ENCODE measurements at places on chromosomes 3 and 15.

DNA sequence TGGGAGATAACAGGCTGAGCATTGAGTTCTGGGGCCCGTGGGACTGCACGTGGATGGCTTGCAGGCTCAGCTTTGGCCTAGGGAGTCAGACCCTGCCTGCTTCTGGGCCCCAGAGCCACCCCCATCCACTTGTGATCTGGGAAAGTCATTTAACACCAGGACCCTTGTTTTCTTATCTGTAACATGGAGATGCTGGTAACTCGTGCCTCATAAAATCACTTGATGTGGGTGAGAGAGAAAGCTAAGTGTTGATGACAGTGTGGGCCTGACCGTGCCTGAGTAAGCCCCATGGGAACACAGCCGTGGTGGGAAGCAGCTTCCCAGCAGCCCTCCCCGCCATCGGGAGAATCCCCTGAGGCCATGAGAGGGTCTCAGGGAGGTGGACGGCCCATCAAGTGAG, 378.1 kb downstream of the GABRB3 start:
- DNase-seq, result no peak
- no peak overlapping the region for H3K4me3 ChIP-seq
- H3K27me3 ChIP-seq, result no peaks in the 10 kb centered on the region
- no peak overlapping the region for H3K27ac ChIP-seq

- no peaks in the 10 kb centered on the region for H3K27me3 ChIP-seq
- no peaks in the 10 kb centered on the region for H3K36me3 ChIP-seq
- H3K4me1 ChIP-seq, result no peaks in the 10 kb centered on the region
- no peak overlapping the region for H3K4me3 ChIP-seq
- DNase-seq, result no peak
- no peak overlapping the region for H3K27ac ChIP-seq
Measured at GRCh38 chr3:159776779-159777178, 211.9 kb upstream of the IL12A start.

GRCh38 chr3:17836919-17837318, 94.5 kb upstream of the TBC1D5 start:
- H3K4me3 ChIP-seq, result no peak overlapping the region
- no peaks in the 10 kb centered on the region for H3K36me3 ChIP-seq
- no peak overlapping the region for H3K27ac ChIP-seq
- no peak for DNase-seq

DNA sequence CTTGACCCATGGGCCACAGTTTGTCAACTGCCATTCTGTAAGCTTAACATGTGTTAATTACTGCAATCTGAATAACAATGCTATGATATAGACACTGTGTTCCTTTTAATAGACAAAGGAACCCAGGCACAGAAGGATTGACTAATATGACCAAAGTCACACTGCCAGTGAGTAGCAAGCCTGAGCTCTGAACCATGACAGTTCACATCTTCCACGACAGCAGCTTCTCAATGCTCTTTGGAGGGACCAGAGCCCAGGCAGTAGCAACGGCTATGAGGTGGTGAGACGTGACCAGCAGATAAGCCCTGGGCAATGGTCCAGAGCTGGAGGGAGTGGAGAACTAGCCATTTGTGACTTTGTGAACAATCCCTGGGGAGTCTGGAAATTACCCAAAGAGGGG, 19.4 kb downstream of the CA12 start:
- H3K27me3 ChIP-seq, result no peaks in the 10 kb centered on the region
- no peak overlapping the region for H3K27ac ChIP-seq
- no peak for DNase-seq
- no peaks in the 10 kb centered on the region for H3K4me1 ChIP-seq
- H3K36me3 ChIP-seq, result no peaks in the 10 kb centered on the region

DNA sequence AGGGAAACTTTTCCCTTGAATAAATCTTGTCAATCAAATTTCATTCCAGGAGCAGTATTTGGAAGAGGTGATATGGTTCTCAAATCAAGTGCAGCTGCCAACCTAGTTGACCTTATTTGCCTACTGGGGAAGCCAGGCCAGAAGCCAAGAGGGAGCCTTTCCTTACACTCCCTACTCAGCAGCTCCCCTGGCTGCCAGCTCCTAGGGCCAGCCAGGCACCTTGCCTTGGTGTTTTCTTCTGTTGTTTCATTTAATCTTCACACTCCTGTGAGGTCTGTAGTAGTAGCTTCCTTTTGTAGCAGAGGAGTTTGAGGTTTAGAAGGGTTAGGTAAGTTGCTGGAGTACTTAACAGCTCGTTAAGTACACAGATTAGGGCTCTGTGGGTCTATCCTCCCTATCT, 22.6 kb downstream of the MKRN2OS start:
- no peak overlapping the region for H3K4me3 ChIP-seq
- no peaks in the 10 kb centered on the region for H3K36me3 ChIP-seq
- DNase-seq, result no peak
- no peak overlapping the region for H3K27ac ChIP-seq

- H3K4me1 ChIP-seq, result no peaks in the 10 kb centered on the region
- no peak overlapping the region for H3K4me3 ChIP-seq
- no peak for DNase-seq
- no peaks in the 10 kb centered on the region for H3K36me3 ChIP-seq
- H3K27ac ChIP-seq, result no peak overlapping the region
Measured at GRCh38 chr3:110815008-110815583, 256.5 kb upstream of the NECTIN3 start.
